ENCODE measurements at places on chromosomes 2 and 18.

- no peak for DNase-seq
Measured at GRCh38 chr2:29223851-29224692, 108.9 kb downstream of the CLIP4 start.

DNA sequence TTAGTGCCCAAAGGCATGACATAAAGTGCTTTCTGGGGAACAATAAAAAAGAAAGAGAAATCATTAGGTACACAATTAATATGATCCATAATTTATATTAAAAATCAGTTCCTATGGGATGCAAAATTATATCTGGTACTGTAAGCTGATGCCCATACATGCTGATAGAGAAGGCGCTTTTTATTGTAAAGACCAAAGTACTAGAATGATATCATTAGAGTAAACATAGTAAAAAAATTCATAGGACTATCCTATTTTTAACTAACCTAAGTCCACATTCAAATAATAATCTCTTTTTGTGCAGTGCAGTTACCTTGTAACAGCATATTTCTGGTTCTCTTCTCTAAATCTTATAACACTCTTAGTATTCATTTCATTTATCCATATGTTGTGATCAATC lies 252.2 kb downstream of the ASXL3 start:
- DNase-seq, result peak; percentile 61

DNA sequence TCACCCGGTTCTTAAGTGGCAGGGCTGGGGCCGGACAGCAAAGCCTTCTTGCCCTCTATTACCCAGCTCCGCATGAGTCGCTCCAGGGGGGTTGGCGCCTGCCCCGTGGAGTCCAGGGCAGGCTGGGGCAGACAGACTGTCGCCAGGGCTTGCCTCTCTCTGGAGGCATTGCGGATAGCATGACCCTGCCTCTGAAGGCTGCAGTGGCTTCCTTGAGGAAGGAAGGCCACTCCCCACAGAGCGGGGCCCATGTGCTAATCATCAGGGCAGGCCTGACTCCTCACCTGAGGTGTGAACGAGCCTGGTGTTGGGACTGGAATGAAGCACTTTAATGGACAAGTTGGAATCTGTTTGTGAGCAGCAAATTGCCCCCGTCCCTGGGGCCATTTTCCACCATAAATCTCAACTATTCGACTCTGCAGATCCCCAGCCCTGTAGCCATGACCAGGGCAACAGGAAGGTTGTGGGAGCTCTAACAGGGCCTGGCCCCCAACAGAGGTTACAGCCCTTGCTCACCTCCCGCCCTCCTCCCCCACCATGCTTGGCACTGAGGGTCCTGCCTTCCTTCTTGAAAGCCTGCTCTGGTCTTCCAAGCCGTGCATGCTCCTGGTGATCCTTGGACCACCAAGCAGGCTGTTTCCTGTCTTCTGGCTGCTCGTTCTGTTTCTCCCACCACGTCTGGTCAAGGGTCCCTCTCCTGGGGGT lies 144.9 kb upstream of the HAAO start:
- no peak for DNase-seq

DNA sequence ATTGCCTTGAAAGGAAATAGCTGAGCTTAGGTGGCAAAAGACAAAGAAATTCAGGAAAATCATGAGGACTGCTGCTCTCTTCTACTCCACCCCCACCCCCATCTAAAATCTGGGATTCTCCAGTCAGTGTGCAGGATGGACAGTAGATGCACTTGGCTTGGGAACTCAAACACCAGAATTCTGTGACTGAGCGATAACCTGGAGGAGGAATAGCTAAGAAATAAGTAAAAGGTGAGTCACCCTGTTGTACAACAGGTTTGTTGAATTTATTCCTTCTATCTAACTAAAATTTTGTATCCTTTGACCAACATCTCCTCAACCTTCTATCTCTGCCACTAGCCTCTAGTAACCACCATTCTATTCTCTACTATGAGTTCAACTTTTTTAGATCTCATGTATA lies 1029.9 kb upstream of the ACVR2A start:
- no peak for DNase-seq

- DNase-seq, result peak; percentile 52
Measured at GRCh38 chr2:126856403-126856802, 42.3 kb upstream of the TEX51 start.

DNA sequence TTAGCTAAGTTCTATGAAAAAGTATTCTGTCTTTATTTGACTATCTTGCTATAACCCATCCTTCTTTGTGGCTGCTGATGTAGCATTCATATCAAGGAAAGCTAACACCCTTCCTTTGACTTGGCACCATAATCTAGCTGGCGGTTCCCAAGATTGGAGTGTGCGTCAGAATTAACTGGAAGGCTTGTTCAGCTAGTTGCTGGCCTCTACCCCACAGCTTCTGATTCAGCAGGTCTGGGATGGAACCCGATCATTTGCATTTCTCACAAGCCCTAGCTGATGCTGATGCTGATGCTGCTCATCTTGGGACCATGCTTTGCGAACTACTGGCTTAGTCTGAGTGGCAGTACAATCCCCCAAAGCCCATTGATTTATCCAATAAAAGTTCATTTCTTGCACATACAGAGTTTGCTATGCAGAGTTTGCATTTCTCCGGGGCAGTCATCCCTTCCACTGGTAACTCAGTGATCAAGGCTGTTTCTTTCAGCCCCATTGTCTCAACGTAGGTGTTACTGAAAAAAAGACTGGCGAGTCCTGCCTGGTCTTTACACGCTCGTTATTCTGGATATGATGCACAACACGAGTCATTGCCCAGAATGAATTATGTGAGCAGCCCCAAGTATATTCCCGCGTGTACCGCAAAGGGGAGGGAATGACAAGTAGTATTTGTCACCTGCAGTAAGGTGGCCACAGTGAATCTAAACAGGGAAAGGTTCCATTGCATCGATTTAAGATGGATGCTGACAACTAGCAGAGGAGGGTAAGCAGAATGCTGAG lies 96.5 kb downstream of the ZNF532 start:
- no peak for DNase-seq

- peak; percentile 92 for DNase-seq
Measured at GRCh38 chr2:158079672-158080071, 22.0 kb upstream of the UPP2 start.

DNA sequence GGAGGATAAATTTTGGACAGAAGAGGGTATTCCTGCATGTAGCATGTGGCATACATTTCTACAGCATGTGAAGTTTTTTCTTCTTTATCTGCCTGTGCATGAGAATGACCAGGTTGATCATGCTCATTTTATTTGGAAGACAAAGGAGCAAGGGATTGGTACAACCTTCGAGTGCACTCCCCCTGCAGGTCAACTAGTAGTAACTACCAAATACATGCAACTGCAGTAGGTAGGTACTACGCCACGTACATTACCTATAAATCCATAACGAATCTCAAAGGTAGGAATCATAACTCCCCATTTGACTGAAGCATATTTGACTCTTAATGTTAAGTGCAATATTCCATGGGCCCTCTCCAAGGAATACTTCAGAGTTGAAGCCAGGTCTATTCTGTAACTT lies 763.9 kb downstream of the TSN start:
- DNase-seq, result peak; percentile 54

GRCh38 chr2:136295168-136295567 lies 177.2 kb upstream of the CXCR4 start:
- DNase-seq, result no peak

DNA sequence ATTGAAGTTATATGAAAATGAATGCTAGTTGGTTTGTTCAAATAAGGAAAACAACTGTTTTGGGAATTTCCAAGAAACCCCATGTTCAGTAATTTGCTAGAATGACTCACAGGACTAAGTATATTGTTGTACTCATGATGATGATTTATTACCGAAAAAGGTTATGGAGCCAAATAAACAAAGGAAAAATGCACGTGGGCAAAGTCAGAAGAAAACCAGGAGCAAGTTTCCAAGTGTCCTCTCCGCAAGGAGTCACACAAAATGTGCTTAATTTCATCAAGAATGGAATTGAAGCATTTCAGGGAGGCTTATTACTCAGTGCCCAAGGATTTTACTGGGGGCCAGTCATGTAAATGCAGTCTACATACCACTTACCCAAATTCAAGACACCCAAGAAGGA lies 1652.4 kb upstream of the TMEFF2 start:
- DNase-seq, result peak; percentile 7

- no peak for DNase-seq
Measured at GRCh38 chr2:85547089-85547858, 8.3 kb downstream of the MAT2A start.

- DNase-seq, result no peak
Measured at GRCh38 chr2:65015731-65016130, 26.5 kb downstream of the SLC1A4 start.

DNA sequence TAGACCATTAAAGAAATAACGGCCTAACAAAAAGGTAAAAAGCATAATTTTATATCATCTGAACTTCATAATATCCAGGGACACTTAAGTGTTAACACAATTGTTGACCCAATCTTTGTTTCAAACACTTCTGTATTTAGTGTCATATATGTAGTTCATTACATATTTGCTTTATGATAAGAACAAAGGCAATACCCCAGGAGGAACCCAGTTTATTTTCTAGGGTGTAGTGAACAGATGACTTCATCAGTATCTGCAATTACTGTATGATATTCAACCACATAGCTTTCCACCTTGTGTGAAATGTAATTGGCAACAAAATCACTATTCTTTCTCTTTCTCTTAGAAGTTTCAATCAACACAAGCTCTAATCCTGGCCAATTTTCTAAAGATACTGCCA lies 177.8 kb downstream of the SLC39A10 start:
- DNase-seq, result no peak

- no peak for DNase-seq
Measured at GRCh38 chr2:232485757-232486557, 1.7 kb downstream of the ECEL1 start.

DNA sequence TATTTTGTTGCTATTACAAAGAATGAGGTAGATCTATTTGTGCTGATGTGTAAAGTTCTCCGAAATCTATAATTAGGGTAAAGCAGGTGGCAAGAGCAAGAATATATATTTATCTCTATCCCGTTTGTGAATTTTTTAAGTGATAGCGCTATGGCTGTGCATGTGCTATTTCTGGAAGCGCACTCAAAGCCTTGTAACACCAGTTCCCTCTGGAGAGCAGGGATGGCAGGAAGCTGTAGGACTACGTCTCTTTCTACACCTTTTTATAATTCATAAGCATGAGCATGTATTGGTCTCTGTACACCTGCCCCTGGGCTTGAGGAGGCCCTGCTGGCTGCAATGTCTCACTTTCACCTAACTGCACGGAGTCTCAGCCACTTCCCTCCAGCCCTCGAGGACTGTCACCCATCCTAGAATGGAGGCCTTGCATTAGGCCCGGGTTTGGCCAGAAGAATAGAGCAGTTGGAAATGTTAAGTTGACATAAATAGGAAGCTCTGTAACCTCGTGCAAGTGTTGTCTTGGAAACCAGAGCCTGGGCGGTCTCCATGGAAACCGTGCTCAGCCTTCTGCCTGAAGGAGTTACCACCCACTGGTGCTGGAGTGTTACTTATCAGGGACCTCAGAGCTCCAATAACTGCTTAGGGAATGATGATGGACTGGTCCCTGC lies 20.9 kb downstream of the ITM2C start:
- DNase-seq, result peak; percentile 56

DNA sequence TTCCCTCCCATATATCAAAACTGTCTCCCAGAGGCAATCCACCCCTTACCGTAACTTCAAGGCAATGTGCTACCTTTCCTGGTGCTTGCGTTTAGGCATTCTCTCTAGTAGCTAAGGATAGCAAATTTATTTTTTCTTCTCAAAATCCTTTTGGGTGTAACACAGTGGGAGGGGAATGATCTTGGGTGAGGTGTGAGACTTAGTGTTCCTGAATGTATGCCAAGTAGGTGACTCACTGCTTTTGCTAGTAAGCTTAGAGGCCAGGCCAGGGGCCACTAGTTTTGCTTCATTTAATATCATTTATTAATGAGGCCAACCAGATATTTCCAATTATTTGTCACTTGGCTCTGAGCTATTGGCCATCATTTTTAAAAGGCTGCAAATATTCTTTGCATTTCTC lies 135.5 kb downstream of the NAPG start:
- DNase-seq, result peak; percentile 61

GRCh38 chr2:86661333-86661732 lies 37.7 kb upstream of the RNF103 start:
- DNase-seq, result peak; percentile 76

DNA sequence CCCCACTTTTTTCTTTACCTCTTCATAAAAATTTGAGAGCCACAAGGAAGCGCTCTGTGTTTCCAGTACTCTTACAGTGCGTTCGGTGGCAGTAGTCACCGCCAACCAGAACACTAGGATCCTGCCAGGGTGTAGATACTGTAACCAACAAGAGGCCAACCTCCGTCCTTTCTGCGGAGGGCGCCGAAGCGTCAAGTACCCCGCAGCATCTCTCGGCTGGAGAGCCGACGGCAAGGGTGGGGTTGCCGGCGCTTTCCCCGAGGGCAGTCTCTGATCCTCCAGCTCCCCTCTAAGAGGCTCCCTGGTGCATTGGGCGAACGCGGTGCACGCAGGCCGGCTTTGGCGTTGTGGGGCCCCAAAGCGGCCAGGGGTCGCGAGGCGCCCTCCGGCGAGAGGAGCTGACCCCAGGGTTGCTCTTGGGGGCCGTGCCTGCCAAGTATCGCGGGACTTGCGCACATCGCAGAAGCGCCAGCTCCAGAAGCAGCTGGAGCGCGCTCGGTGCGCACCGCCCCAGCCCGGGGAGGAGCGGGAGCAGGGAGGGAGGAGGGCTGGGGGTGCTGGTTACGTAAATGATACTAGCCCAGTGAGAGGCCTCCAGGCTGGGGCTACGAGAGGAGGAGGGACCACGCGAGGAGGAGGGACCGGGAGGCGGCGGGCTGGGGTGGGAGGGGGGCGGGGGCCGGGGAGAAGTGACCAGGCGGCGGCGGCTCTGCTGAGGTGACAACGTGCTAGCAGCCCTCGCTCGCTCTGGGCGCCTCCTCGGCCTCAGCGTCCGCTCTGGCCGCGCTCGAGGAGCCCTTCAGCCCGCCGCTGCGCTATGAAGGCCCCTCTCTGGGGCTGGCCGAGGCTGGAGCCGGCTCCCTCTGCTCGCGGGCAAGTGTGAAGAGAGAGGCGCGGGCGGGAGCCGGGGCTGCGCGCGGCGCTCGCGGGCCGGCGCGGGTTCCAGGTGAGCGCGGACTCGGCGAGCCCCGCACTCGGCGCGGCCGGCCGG lies at the start of gene GALNT13:
GALNT13 (plus strand) TSS at position 692 of the 991 bp plus-strand sequence.
- peak; percentile 99 for DNase-seq

- peak; percentile 20 for DNase-seq
Measured at GRCh38 chr2:194559964-194560363, 1097.1 kb upstream of the SLC39A10 start.

GRCh38 chr2:172937884-172938712 lies 137.5 kb upstream of the MAP3K20 start:
- DNase-seq, result no peak

DNA sequence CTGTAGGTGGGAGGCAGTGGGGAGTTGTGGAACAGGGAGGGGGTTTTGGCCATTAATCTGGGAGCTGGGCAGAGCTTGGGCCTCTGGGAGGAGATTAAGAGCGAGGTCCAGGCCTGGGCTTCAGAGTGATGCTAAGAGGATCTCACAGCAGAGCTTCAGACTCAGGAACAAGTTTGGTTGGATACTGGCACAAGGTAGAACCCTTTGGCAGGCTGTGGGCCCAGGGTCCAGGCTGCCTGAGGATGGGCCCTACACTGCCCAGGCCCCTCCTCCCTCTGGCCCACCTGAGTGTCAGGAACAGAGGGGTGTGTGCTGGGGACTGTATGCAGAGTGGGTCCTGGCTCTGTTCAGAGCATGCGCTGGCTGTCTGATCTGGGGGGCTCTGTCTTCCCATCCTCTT lies 334.9 kb downstream of the CYP26B1 start:
- DNase-seq, result no peak

GRCh38 chr18:22282311-22283115 lies 113.1 kb downstream of the GATA6 start:
- DNase-seq, result peak; percentile 91
